Cortex of kidney (tissue), 1 donor: ENCODE measurements at places on chromosomes 1 and 21.

DNA sequence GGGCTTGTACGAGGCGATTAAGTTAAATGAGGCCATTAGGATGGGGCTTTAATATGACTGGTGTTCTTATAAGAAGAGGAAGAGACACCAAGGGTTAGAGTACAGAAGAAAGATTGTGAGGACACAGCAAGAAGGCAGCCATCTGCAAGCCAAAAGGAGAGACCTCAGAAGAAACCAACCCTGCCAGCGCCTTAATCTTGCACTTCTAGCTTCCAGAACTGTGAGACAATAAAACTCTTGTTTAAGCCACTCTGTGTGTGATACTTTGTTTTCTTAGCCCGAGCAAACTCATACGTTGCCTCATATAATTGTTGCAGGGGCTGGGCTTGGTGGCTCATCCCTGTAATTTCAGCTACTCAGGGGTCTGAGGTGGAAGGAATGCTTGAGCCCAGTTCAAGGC lies 33.6 kb upstream of the RGS16 start:
- DNase-seq = no peak

DNA sequence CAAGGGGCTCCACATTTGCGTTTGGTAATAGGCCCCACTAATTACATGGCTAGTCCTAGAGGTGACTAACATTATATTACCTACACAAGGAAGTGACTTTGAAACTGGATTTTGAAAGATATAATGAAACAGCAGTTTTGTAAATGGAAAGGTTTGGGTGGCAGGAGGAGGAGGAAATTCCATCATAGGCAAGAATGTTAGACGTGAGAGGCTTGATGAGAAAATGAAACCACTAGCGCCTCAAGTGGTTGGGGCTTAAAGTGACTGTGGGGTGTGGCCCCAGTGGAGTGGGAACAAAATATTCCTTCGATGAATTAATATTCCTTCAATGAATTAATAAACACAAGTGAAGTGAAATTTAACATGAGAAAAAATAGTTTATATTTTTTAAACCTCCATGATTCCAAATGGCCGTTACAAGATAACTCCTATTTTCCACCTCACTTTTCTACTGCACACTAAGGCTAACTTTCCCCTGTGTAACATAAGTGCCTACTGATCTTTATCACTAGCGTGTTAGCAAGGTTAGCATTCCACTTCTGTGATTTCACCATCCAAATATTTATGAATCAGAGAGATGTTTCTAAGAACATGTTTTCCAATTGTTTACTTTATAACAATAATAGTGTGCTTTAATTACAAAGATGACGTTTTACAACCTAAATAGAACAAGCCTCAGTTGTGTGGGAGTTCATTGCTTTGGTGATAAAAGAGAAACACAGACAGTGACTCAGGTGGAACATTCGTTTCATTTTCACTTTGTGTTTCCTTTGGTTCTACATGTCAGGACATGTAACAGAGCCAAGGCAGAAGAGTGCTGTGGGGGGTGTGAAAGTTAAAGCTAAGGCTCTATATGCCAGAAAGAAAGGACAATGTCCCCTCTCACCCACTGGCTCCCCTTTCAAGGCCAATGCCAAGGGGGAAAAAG lies 12.5 kb upstream of the ATF3 start:
- no peak for DNase-seq

- DNase-seq = no peak
Measured at GRCh38 chr1:44777547-44777946, 2.2 kb downstream of the RPS8 start.

DNA sequence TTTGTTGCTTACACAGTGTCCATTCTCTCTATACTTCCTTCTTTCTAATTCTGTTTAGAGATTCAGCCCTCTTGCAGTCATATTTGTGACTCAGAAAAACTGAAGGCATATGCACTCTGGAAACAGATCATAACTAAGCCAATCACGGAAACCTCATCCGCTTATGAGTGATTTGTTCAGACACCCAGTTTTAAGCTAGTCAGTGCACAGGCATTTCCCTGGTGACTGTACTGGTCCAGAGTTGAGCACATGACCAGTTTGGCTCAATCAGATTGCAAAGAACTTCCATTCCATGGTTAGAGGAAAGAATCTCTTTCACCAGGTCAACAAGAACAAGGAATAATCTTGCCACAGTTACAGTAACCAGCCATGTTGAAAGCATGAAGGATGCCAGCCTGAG lies 69.2 kb upstream of the SGIP1 start:
- no peak for DNase-seq

- DNase-seq = no peak
Measured at GRCh38 chr1:204431310-204432184, 19.9 kb upstream of the PPP1R15B start.

DNA sequence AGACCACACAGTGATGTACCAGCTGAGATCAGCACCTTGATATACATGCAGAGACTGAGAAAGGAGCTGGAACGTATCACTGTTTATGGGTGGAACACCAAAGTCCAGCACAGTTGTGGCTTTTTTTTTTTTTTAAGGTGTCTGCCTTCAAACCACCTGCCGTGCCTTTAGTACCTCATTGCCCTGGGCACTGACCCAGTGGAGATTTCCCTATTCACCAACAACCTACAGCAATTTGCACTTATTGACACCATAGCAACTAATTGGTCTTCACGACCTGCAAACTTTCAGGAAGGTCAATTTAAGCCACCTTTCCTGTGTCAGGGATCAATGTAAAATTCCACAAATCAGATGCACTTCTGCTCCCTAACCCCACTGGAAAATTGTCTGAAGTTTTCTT lies 181.6 kb upstream of the ADGRL2 start:
- DNase-seq = no peak
